Stromal cell of bone marrow (primary cell): ENCODE measurements at places on chromosomes 6 and 20.

GRCh38 chr6:158237656-158238055 lies 69.5 kb downstream of the GTF2H5 start:
- DNase-seq = no peak

- DNase-seq = no peak
These were observed 109.6 kb upstream of the FERMT1 start for GRCh38 chr20:6232436-6232835.

DNA sequence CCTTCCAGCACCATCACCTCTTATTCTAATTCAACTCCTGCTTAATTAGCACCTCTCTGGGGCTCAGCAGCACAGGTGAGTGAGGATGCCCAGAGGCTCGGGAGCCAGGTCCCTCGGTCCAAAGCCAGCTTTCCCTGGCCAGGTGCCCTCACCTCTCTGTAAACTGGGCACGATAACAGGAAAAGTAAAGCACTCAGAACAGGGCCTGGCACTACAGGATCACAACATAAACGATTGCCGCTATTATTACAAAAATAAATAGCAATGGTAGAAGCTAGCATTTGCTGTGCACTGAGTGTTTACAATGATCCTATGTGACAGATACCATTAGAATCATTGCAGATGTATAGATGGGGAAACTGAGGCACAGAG lies 2.6 kb downstream of the BPIFB2 start:
- DNase-seq = no peak

GRCh38 chr6:19771753-19772336 lies 65.3 kb upstream of the ID4 start:
- peak; percentile 46 for DNase-seq

- no peak for DNase-seq
These were observed 245.0 kb upstream of the KHDRBS2 start for GRCh38 chr6:62530985-62531384.

DNA sequence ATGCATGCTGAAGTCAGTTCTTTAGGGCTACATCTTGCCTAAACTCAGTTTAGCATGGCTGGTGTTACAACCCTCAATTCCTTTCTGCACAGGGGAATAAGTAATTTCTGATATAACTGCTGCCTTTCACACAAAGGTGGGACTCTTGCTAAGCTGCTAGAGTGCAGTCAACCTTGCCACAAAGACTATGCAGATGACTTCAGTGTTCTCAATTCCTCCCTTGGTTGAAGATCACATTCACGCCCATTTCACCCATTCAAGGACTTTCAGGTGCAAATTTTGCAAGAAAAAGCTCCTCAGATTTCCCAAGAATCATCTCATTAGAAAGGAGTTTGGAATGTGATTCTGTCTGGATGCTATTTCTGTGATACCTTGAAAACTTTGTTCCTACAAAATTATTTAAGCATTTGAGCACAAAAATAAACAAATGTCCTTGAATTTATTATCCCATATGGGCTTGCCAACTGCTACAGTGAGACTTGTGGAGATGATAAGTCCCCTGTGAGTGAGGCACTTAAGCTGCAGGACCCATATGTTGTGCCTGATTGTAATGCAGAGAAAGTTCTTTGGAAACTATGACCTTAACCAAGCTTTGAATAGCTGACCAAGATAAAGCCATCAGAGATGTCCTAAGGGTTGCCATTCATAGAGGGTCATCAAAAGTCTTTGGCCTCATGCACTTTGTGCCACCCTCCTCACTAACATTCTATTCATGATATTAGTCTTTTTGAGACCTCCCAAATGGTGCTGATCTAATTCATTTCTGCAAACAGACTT lies 111.8 kb downstream of the PLCB4 start:
- DNase-seq = no peak

- no peak for DNase-seq
These were observed 6.3 kb upstream of the TGM3 start for GRCh38 chr20:2289475-2289874.

- no peak for DNase-seq
These were observed 276.0 kb upstream of the SGK1 start for GRCh38 chr6:134593887-134594286.

- DNase-seq = no peak
These were observed 1.4 kb downstream of the PAQR8 start for GRCh38 chr6:52363228-52363867.

- peak; percentile 67 for DNase-seq
These were observed 204.7 kb upstream of the ARG1 start for GRCh38 chr6:131368198-131368911.

GRCh38 chr6:35624341-35625070 lies 64.2 kb downstream of the FKBP5 start:
- DNase-seq = no peak

DNA sequence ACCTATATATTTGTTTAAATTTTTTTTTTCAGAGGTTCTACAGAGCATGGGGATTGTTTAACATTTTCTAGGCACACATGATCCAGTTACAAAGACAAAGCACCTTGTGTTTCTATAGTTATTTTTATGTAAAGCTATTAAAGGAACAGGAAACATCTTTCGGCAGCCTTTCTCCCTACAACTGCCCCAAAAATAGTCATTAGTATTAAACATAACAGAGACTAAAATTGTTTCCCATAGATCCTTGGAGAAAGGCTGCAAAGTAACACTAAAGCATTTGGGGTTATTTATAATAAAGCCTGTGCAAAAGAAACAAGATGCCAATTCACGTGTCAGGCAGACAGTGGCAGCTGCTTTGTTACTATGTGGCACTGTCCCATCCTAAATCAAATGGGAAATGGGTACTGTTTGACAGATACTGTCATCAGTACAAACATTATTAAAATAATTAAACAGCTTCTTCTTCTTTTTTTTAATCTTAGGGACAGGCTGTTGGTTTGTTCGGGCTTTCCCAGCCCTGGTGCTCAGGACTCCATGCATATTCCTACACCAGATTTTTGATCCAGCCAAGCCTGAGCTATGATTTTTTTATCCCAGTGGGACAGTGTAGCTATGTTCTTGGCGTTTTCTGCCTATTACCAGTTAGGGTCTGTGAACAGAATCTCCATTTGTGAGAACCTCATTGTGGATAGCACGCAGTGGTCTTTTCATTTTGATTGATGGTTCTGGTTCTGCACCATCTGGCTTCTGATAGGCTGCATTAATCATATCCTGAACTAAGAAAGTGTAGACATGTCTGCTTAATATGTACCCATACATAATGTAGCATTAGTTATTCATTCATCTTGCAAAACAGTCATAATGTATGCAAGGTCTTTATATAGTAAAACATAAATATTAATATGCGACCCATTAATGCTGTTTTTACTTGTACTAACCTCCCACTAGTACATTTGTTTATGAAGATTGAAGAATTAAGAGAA lies 460.4 kb upstream of the SOX4 start:
- DNase-seq = no peak

- peak; percentile 2 for DNase-seq
These were observed 478.7 kb downstream of the HTR1B start for GRCh38 chr6:76984572-76984971.

DNA sequence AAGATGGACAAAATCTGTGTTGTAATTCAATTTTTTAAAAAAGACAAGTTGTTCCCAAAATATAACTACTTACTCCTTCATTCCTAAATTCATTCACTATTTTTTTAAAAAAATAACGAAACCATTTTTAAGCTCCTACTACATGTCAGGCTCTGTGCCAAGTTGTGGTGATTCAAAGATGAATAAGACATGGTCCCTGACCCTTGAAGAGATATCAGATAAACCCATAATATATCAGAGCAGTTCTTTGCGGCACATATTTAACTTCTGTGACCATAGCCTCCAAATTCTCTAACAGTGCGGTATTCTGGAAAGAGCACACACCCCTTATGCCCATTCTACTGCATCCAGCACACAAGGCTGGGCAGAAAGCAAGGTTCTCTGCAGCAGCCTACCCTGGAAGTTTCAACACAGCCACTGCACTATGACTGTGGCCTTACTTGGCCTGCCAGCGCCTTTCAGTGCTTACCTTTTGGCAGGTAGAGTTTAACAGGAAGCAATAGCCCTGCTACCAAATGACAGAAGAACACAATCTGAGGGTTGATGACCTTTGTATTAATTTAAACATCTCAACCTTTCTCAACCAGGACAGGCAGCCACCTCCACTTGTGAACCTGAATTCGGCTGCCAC lies 406.5 kb downstream of the BTBD9 start:
- no peak for DNase-seq

DNA sequence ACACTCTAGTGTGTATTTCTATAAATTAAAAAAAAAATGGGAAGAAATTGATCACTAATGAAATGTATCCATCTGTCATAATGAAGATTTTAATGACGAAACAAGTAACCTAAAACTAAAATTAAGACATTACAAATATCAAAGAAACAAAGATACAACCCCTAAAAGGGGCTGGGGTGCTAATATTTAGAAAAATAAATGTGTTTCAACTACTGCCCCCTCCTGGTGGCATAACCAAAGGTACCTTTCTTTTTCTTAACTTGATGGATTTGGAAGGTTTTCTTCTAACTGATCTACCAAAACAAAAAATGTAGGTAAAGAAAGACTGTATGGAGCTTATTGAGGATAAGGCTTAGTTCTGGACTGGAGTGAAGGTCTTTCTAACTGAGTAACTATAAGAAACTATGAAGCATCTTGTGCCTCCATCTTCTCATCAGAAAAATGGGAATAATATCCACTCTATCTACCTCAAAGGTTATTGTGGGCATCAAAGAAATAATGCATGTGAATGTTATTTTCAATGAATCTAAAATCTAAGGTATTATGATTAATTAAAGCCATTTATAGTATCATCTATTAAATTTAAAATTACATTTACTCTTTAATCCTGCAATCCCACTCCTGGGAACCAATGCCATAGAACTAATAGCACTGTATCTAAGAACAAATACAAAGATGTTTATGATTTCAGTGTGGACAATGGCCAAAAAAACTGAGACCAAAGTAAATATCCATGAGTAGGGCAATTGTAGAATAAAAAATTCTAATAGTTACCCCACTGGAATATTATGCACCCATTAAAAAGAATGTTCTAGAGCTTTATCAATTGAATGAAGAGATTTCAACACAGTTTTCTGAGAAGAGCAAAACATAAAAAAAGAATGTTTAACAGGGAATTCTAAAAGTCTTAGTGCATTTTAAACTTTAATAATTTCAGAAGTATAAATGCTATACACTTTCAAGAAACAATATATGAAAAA lies 117.2 kb downstream of the BACH2 start:
- no peak for DNase-seq

DNA sequence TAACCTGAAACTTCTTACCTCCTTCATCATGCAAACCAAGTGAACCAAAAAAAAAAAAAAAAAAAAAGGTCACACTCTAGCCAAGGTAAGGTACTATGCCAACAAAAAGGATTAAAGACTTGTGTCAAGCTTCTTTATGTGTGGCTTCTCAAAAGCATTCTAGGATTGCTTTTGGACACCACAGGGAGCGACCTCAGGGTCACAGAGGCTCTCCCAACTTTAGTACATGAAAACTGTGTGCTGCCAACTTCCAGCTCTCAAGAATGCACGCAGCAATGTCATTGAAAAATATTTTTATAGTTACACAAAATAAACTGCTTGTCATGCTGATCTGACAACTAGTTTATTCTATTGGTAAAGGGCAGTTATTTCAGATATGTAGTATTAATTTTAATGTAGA lies 243.8 kb downstream of the PLCB1 start:
- DNase-seq = no peak

DNA sequence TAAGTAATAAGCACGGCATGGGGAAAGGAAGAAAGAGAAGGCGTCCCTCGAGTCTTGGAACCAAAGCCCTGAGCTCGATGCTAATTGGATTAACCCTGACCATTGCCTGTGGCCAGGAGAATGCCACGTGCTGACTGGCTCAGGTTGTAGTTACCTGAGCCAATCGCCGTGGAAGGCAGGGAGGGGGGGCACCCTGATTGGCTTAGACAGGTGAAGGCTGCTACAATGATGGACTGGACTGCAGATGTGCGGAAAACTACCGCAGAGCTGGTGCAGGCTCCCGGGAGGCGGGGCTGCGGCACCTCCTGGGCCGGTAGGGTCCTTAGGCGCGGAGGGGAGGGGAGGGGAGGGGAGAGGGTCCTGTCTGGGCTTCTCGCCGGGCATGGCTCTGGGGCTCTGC lies 121.3 kb downstream of the TFAP2C start:
- DNase-seq = no peak

GRCh38 chr20:32139947-32140346 lies 30.4 kb downstream of the TM9SF4 start:
- no peak for DNase-seq

- no peak for DNase-seq
These were observed 23.5 kb upstream of the IBTK start for GRCh38 chr6:82270881-82271635.

DNA sequence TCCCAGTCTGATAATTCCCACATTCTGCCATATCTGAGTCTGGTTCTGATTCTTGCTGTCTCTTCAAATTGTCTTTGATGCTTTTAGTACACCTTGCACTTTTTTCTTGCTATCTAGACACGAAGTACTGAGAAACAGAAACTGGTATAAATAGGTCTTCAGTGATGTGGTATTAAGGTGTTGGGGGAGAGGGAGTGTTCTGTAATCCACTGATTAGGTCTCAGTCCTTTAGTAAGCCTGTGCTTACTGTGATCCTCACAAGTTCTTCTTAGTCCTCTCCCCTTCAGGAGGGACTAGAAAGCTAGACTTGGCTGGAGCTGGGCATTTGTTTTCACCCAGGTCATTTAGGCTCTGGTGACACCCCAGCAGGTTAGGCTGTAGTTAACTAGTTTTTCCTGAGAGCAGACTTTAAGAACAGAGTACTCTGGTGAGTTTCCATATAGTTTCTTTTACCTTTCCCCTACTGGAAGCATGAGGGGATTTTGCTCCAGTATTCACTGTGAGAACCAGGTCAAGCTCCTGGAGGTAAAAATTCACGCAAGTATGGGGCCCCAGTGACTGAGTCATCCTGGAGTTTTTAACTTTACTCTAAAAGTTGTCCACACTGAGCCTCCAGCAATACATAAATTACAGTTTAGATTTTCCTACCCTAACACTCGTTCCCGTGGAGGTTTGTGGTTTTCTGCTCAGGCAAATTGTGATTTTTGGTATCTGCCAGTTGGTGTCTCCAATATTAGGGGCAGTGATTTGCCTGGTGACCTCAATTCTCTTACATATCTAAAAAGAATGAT lies 154.6 kb downstream of the CDKAL1 start:
- DNase-seq = no peak

DNA sequence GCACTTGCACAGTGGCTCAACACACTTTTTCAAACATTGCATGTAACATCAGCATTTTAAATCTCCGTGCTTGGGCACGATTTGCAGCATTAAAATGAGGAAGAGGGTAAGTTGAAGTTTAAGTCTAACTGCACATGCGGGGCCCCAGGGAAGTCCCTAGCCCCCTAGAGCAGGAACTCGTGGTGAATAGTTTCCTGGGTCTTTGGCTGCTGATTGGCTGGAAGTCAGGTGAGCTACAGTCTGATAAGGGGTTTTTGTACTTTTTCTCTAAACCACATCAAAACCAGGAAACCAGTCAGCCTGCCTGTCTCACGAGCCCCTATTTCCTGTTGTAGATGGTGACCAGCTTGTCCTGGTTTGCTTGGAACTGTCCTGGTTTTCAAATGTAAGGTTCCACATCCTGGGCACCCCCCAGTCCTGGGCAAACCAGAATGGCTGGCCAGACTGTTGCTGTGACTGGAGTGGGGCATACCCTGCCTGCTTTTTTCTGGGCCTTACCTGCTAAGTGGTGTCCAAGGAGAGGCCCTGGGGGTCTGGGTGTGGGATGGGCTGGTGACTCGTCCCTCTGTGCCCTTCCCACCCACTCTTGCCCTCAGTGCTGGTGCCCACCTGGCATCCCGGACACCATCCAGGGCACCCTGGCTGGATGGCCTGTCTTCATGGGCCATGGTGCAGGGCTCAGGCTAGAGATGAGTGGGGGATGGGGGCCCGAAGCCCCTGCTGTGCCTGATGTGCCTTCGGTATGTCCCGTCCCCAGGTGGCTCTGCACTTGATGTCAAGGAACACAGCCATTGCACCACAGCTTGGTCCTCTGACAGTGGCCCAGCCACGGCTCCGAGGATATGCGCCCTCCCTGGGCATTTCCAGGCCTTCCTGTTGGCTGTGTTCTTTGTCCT lies 31.8 kb downstream of the SUN5 start:
- DNase-seq = no peak
